ENCODE measurements at places on chromosomes 1 and 21.

GRCh38 chr1:22132517-22133235 lies 10.2 kb downstream of the WNT4 start:
- no peak for DNase-seq

DNA sequence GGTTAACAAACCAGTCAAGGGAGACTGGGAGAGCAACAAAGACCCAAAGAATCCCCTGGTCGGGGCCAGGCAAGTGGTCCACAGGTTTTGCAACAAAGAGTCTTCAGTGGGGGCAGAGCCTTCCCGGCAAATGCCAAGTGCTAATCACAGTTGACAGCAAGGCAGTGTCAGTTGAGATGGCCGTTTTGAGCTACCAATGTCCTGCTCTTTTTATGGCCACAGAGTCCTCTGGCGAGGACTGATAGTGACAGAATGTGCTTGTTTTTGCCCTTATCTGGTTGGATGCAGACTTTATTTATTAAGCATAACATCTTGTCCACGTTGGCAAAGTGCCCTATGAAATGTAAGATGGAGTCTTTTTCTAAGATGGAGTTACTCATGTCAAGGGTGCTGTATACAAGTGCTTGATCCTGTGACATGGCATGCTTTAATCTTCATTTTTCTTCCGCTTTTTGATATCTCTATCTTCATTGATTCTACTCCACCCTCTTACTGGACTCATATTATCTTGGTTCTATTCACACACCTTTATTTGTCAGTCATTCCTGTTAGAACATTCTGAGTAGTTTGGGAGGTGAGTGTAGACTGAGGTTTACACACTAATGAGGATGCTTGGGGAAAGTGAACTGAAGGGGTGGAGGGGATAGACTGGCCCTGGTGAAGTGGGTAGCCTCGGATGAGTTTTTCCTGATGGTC lies 51.8 kb downstream of the KCNK1 start:
- DNase-seq: no peak

DNA sequence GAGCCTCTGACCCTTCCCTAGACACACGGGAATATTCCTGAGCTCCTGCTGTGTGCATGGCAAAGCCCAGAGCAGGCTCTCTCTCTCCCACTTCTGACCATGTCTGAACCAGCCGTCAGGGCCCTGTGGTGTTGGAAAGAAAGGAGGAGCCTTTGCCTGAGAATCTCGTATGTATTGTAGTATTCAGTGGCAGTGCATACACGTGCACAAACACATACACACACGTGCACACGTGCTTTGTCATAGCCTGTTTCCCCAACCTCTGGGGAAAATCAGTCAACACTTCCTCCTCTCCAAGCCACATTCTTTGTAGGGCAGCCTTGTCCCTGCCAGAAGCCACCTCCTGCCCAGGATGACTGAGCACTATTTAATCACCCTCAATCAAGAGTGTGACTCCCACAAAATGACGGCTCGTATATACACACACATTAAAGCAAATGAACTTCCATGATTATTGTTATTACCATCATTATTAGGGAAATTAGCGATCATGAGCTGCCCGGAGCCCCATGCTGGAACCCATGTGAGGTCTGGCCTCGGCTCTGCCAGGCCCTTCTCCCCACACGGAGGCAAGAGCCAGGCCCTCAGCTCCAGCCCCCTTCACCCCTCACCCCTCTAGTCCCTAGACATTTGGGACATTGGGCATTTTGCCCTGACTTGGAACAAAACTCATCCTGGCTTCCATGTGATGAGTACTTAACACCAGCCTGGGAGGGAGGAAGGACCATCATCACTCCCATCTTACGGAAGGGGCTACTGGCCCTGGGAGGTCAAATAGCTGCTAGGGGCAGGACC lies 331.9 kb downstream of the NPHP4 start:
- no peak for DNase-seq

DNA sequence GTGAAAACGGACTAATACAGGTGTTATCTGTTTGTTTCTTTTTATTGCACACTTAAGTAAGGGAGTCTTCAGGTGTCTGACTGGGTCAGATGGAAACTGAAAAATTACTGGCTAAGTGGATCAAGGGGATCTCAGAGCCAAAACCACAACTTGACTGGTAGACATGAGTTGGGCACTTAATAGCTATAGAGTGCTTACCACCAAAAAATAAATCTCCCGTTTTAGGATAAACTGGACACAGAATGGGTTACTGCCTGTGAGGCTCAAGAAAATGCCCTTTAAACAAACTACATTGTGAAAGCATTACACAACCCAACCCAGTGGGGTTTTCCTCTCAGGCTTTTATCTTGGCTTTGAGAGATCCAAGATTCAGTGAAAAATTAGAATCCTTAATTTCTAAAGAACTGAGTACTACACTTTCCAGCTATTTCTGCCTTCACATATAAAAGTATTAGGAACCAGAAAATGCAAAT lies 134.0 kb upstream of the LYPLAL1 start:
- DNase-seq: no peak

DNA sequence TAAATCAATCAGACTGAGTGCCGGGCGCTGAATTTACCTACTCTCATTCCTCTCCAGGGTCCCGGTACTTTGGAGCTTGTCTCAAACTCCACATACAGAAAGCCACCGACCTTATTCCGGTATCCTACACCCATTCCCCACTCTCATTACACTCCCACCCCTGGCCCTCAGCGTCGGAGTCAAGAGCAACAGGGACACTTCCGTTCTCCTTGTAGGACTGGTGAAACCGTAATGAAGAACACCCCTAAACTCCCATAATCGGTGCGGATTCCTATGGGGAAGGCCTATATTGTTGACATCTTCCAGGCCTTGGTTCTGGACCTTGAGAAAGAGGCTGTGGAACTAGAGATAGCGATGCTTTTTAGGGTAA lies 798 bp downstream of the ZBED6 start:
- DNase-seq: no peak

- no peak for DNase-seq
Observed at GRCh38 chr1:115118086-115118485, 28.8 kb upstream of the TSPAN2 start.

DNA sequence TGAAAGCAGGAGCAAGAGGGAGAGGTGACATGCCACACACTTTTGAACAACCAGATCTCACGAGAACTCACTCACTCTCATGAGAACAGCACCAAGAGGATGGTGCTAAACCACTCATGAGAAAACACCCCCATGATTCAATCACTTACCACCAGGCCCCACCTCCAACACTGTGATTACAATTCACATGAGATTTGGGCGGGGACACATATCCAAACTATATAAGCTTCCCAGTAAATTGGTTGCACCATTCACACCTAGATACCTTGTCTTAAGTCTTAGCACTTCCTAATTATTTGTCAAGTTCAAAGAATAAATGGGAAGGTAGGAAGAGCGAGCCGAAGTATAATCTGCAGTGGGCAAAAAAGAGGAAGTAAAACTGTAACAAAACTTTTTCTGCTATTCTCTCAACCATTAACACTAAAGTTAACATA lies 34.3 kb downstream of the AMY1C start:
- no peak for DNase-seq

DNA sequence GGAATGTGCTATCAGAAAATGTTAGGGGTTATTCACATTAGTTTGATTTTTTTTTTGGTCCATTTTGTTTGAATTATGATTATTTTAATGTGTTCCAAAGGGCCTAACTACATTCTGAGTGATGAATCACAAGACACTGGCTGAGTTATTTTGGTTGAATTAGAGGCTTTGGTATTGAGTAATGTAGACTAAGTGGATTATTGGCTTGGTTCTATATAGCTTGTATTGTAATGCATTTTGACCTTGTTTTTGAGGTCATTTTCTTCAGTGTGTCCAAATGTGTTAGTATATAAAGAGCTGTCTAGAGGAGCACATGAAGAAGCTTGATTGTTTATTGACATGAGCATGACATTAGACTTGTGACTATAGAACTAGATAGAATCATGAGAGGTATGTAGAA lies 3.4 kb downstream of the ZNF326 start:
- no peak for DNase-seq

DNA sequence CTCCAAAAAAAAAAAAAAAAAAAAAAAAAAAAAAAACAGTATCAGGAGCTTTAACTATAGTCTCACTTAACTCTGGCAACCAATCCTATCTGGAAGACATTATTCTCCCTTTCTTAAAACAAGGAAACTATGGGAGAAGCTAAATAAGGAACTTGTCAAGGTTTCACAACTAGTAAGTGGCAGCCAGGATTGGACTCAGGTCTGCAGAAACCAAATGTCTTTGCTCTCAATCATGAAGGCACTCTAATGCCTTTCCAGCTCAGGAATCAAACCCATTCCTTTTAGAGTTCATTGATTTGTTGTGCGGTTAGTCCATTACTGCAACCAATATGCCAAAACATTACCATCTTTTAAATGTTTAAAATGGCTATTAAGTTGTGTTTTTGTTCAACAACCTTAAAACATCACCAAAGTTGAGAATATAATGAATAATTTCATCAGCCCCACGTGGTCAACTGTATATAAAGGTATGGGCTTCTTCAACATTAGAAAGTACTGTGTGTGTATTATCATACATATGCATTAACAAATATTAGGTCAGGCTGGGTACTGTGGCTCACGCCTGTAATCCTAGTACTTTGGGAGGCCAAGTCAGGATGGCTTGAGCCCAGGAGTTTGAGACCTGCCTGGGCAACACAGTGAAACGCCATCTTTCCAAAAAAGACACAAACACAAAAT lies 1.5 kb downstream of the EPRS1 start:
- DNase-seq: no peak

DNA sequence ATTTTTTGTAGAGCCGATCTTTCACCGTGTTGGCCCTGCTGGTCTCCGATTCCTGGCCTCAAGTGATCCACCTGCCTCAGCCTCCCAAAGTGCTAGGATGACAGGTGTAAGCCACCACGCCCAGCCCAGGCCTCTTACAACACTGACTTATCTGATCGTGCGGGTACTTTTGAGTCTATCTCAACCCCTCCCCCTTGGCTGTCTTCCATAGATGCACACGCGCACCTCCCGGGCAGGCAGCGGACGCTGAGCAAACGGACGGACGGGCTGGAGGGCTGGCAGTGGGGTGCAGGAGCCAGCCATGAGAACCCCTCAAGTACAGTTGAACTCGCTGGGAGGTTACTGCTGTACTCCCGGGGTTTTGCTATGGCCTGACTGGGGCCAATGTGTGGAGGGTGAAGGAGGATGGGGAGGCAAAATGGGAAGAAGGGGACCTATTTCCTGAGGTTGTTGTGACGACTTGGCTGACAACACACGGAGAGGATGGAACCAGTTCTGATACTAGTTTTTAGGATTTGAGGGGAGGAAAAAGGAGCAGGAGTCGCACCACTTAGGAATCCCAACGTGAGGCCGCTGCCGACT lies 959 bp downstream of the CD58 start:
- no peak for DNase-seq

DNA sequence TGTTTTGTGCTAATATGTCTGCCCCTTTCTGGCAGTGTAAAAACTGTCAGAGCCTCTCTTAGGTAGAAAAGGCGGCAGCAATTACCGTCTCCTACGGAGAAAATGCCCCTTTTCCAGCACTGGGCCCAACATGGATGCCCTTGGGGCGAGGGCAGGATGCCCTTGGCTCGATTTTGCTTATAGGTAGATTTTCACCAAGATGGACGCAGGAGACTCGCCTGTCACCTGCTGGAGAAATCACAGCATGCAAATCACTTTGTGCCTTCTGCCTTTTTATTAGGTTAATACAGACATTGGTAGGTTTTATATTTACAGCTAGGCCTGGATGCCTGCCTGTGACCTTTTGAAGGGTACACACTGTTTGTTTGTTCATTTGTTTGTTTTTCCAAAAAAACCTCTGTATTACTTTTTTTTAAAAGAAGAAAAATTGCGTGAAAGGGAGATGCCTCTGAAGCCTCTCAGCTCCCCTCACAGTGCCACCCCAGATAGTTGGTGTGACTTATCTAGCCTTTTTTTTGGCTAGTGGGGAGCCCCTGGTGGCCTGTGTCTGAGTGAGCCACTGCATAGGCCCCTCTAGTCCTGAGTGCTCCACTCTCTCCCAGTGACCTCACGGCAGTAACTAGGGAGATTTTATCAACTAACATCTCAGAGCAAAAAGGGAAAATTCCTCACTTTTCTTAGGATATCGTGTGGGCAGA lies 2.5 kb downstream of the ATP1B1 start:
- DNase-seq: peak; percentile 55

DNA sequence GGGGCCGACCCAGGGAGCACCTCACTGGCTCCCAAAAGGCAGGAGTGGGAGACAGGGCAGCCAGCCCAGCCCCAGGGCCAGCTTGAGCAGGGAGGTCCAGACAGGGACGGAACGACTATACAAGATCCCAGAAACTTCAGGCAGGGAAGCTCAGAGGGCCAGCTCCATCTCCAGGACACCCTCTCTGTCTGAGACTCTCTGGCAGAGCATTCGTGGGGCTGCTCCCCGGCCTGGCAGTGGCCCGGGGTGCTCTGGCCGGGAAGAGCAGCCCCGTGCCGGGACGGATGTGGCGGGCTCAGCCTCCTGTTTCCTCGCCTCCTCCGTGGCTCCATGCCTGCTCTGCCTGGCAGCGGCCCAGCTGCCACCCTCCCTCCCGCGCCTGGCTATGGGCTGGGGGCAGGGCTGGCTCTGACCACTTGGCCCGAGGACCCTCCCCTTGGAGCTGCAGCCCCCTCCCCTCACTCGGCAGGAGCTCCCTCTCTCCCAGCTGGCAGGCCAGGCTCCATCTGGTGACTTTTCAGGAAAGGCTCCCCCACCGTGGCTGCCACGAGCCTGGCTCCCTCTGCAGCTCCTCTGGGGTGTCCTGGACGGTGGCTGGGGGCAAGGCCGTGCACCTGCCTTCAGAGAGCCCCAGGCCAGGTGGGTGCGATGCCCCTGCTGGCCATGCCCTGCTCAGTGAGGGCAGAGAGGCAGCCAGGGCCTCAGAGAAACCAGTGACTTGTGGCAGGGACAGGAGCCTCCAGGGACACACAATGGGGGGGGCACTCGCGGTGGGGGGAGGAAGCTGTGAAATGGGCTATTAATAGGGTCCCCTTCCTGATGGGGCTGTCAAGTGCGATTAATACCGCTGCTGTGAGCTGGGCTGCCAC lies 5.6 kb upstream of the PLCH2 start:
- DNase-seq: no peak

DNA sequence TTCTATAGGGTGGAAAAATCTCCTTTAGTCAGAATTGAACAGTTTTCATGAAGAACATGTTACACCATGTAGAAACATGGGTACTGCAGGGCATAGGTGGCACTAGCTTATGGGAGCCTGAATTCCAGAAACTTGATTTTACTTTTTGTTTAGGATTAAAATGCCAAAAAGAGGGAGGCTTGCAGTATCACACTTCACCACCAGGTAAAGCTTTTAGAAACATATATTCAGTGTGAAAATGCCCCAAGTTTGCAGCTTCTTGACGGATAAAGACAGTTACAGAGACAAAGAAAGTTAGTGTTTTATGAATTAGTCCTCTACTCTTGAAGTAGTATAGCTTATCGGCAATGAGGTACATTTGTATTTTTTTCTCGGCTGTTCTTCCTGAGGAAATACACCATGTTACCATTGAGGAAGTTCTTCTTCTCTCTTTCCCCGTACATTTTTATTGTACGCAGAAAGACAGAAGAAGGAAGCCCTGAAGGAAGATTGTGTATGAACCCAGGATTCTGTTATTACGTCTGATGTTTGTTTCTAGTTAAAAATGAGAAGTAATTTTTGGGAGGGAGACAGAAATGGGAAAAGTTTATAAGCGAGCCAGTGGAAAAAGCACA lies 66.1 kb downstream of the PBX1 start:
- no peak for DNase-seq

- no peak for DNase-seq
Observed at GRCh38 chr1:180597520-180597919, 34.3 kb upstream of the XPR1 start.

All from COR-L47 (cell line).